ENCODE measurements at places on chromosomes 4 and X. TPM values are rescaled to one million over a fixed set of nuclear protein-coding genes. Genes with fewer than 3 reads are reported as not detected.

GRCh38 chrX:14922437-14922836 is 49.2 kb downstream of the MOSPD2 start:
- no peak for DNase-seq

GRCh38 chr4:168139336-168139735 is 47.0 kb downstream of the ANXA10 start:
- DNase-seq = no peak

GRCh38 chr4:110454441-110454840 is 21.5 kb upstream of the ENPEP start:
- no peak for DNase-seq

GRCh38 chrX:132199941-132200340 is 19.3 kb downstream of the RAP2C start:
- no peak for DNase-seq

GRCh38 chr4:24753519-24753918 is 41.9 kb upstream of the SOD3 start:
- no peak for DNase-seq

DNA sequence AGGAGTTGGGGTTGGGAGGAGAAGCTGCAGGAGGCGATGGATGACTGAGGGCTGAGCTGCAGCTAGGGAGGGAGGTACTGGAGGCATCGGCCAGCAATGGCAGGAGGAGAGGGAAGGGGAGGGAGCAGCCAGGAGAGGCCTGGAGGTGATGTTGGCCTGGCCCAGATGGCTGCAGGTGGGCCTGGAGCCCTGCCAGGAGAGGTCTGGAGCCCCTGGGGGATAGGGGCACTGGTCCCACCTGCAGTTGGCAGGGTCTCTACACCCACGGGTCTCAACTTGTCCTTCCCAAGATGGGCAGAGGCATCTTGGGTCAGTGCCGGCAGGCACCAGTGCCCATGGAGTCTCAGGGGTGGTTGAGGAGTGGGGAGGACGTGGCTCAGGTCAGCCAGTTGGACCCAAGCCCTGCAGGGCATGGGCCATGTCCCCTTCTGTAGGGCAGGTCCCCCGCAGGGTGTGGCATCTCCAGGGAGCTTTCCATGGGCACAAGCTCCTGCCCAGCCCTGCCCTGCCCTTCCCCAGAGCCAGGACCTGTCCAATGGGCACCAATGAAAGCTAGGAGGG is 2.7 kb upstream of the MXD4 start:
- DNase-seq = no peak

- no peak for DNase-seq
These were observed 95.8 kb downstream of the SH3KBP1 start for GRCh38 chrX:19791562-19791961.

- DNase-seq = no peak
These were observed 11.0 kb upstream of the FGF5 start for GRCh38 chr4:80255329-80256095.

DNA sequence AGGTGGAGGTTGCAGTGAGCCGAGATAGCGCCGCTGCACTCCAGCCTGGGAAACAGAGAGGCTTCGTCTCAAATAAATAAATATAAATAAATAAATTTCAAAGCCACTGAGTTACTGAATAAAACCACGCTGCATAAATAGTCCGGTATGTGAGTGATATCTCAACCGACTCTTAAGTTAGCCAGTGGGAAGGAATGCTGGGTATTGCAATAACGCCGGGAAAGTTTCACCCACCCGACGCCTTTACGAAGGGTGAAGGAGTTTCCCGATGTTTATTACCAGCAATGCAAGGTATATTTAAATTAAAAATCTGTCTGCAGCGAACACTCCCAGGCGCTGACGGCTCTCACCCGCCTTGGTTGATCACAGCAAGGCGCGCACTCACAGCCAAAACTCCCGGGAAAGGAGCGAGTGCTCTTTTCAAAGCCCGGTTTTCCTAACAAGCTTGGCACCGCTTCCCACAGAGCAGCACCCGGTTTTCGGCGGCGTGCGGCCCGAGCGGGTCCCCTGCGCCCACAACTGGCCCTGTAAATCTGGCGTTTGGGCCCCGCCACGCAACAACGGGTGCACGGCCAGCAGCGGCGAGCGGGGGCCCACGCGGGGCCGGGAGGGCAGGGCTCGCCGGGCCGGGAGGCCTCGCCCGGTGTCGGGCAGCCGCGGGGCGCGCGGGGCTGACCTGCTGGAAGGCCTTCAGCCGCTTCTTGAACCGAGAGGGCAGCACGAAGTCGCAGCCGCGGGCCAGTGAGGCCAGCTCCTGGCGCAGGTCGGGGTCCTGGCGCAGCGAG is 13.7 kb downstream of the PPP2R3B start:
- DNase-seq = no peak

DNA sequence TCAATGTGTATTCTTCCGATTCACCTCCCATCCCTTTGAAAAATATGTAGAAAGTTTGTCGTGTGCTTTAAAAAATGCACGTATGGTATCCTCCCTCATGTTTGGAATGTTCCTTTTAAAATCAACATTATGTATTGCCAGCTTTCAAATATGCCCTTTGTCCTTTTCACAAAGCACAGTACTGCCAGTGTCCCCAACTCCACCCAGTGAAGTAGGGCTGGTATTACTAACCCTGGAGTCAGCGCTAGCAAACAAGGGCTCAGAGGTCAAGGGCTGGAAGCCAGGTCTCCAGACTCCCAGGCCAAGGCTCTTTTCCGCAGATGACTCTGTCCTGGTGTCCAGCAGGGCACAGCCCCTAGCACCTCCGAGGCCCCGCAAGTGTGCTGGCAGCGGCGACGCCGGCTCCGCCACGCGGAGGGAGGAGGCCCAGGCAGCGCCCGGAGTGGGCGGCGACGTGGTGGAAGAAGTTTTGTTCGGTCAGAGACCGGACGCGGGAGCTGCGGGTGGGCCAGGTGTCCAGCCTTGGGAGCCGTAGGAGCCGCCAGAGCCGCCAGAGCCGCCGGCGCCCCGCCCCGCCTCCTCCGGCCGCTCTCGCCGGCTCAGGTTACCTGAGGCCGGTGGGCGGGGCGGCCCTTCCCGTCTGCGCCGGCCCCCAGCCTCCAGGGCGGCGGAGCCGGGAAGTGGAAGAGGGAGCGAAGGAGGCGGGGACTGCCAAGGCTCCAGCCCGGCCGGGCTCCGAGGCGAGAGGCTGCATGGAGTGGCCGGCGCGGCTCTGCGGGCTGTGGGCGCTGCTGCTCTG is at the start of gene IL13RA1:
TSS of gene IL13RA1 (plus strand) at position 720 of the 799 bp plus-strand sequence. CDS start at position 753, 33 bp downstream.
- peak; percentile 72 for DNase-seq

- no peak for DNase-seq
These were observed 13.7 kb downstream of the STAG2 start for GRCh38 chrX:123975180-123975579.

DNA sequence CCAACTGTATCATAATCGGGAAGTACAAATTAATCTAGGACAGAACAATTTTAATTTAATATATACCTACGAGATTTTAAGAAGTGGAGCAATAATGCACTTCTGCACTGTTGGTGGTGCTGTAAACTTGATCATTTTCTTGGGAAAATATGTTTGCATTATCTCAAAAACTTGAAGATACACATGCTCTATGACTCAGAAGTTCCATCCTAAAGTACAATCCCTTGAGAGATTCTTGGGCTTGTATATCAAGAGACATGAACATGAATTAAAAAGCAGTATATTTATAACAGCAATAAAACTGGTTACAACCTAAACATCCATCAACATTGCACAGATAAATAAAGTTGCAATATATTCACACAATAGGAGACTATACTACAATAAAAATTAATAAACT is 168.8 kb downstream of the CLCN4 start:
- no peak for DNase-seq

DNA sequence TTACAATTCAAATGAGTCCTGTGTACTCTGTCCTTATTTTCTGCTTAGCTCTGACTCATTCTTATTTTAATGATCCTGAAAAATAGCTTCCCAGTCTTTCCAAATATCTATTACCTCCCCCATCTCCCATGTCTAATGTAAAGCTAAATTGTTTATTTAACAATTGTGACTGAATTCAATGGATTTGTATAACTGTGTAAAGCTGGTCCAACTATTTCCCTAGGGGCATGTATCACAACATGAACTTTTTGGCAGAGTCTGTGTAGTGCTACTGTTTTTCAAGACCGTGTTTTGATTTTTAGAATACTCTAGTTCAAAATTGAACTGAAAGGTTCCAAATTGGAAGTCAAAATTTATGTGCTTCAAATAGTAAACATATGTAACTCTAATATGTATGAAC is 67.8 kb downstream of the SPCS3 start:
- no peak for DNase-seq

DNA sequence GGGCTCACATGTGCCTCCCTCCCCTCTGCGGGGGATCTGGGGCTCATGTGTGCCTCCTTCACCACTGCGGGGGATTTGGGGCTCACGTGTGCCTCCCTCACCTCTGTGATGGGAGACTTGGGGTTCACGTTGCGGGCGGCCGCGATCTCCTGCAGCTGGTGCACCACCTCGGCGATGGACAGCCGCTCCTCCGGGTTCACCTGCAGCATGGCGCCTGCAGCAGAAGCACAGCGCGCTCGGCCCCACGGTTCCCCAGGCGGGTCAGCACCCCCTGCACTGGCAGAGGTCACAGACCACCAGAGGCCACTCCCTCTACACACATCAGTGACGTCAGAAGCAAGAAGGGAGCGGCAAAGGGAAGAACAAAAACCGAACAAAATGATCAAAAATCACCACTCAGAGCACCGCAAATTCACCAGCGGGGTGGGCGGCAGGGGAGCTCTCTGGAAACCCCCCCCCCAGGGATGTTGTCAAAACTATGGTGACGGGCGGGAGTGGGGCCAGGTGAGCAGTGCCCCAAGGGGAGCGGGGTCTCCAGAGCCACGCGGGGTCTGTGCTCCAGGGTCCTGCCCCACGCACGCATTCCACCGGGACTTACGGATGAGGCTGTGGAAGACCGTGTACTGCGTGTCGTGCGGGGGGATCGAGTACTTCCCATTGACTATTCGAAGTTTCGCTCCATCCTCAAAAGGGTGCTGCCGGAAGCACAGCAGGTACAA is 38.7 kb downstream of the GAK start:
- no peak for DNase-seq

DNA sequence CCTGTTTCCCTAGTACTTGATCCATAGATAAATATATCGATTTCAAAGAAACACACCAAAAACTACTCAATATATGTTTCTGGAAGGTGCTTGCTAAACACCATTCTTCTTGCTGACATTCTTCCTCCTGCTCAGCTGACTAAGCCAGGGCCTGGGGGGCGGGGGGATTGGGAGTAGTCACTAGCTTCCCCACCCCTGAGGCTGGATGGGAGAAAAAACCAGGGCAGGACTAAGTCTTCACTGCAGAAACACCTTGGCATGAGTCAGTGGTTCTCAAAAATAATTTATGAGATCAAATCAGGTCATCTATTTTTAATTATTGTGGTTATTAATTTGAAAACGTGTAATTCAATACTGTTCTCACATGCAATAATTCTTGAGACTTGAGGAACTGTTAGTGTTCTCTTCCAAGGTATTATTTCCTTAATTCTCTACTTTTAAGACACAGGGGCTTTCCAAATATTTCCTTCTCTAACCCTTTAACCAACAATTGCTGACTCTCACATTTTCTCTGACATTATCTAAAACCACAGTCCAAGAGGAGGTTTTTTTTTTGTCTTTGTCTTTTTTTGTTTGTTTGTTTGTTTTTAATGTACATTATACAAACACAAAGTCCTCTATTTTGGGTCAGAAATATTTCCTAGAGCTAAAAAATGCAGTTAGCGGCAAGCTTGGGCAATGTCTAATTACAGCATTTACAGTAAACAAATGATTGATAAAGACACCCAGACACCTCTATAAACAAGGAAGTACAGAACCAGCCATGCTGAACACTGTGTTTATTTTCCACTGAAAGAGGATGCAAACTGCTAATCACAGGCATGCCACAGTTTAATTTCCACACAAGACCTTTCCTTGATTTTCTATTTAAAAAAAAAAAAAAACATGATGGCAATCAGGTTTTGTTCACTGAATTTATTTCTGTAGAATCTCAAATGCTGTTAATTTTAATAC is 120.3 kb upstream of the USP9X start:
- no peak for DNase-seq

DNA sequence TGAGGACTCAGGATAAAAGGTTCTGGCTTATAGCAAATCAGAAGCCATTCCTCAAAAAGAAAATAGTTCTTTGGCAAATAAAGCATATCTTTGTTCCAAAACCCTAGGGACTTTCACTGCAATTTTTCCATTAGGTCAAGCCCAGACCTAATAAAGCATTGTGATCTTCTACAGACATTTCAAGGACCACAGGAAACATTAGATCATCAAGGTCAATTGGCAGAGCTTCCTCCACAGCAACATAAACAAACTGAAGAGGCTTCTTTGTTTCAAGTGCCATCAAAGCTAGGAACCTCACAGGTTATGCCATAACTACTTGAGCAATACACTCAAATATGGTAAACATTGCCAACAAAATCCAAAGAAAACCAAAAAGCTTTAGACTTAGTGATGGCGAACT is 144.9 kb downstream of the ANXA5 start:
- no peak for DNase-seq

- DNase-seq = no peak
These were observed 19.8 kb upstream of the FMR1 start for GRCh38 chrX:147891896-147892295.

DNA sequence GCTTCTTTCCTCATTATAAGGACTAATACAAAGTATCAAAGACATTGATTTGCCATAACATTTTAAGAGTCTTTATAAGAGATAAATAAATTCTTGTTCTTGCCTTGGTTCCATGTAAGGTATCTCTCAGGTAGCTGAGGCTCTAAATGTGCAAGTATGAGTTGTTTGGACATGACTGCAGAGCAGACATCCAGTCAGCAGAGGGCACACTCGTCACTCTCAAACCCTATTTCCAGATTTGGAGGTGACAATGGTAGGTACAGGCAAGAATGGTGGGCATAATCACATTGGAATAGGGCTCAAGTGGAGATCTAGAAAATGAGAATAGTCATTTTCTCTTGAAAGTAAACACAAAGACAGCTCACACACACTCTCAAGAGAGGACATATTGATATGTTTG is 133.3 kb upstream of the ZIC3 start:
- no peak for DNase-seq

Gene MGAT4D
- not detected for total RNA-seq

Gene LANCL3
- total RNA-seq = 1.9 TPM

Gene MAOA
- total RNA-seq = 241 TPM

Measured in ureter (tissue), 1 donor.